Activated T-helper 2 cell treated with anti-CD3 and anti-CD28 coated beads, Interferon-gamma antibody, Interleukin-2, Interleukin-4, amounts not matched to agents 10 μg/mL and 5 μg/mL and 100 μg/mL, durations not matched to agents 14 hours and 24 hours and 36 hours (primary cell): ENCODE measurements at places on chromosomes 3 and 15. TPM values are rescaled to one million over a fixed set of nuclear protein-coding genes. Genes with fewer than 3 reads are reported as not detected.

Gene VPS13C
- total RNA-seq = 53.3 and 57.4 TPM in 2 replicates

Gene STX19
- total RNA-seq = not detected in 2 replicates

Gene KIF15
- 28.5 and 28.7 TPM in 2 replicates for total RNA-seq

Gene NCEH1
- 9.6 and 10.0 TPM in 2 replicates for total RNA-seq

Gene DYNLT2B
- 10.9 and 12.3 TPM in 2 replicates for total RNA-seq

Gene CMTM8
- total RNA-seq = 3.6 TPM in 2 replicates

Gene PRSS50
- not detected in 2 replicates for total RNA-seq

Gene TMEM212
- total RNA-seq = 0.09 TPM in 1 of 2 replicates, not detected in the other
